ENCODE measurements at places on chromosomes 7 and 10.

GRCh38 chr7:140005754-140006503, 56.8 kb downstream of the PARP12 start:
- no peak for DNase-seq

DNA sequence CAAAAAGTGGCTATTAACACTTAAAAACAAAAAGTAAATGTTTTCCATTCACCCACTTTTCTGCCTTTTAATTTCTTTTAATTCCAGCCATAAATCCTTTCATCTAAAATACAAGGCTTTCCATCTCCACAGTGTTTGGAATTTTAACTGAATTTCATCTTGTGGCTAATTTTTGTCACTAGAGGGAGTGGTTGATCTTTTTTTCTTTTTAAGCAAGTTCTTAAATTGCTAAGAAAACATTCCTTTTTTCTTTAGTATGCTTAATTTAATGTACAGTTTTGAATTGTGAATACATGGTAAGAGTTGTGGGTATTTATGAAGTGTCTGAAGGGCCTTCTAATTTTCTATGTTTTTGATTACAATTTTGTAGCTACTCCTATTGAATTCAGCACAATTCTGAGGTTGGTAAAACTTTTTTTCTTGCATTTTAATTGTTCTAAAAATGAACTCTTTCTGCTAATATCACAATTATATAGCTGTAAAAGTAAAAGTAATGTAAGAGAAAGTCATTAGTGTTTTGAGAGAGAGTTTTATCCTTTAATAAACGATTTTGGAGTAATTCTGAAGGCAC, 54.9 kb upstream of the ANK3 start:
- no peak for DNase-seq

DNA sequence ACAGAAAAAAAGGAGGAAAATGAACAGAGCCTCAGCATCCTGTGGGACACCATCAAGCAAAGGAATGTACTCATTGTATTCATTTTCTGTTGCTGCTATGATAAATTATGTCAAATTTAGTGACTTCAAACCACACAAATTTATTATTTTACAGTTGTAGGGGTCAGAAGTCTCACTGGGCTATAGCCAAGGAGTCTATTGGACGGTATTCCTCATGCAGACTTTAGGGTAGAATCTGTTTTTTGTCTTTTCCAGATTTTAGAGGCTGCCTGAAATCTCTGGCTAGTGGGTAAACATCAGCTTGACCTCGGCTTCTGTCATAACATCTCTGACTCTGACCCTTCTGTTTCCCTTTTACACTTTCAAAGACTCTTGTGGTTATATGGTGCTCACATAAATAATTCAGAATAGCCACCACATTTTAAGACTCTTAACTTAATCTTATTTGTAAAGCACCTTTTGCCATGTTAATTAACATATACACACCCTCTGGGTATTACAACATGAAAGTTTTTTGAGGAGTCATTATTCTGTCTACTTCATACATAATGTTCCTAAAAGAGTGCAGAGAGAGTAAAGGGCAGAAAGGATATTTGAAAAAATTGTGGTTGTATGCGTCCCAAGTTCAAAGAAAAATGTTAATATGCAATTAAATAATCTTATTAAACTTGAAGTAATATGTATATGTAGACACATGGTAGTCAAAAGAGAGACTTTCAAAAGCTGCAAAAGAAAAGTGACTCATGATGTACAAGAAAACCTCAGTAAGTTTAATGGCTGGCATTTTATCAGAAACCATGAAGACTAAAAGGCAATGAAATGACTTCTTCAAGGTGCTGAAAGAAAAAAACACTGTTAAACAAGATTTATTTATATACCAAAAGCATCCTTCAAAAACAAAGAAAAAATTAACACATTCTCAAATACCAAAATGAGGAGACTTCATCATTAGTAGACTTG, 70.8 kb upstream of the MEOX2 start:
- no peak for DNase-seq

DNA sequence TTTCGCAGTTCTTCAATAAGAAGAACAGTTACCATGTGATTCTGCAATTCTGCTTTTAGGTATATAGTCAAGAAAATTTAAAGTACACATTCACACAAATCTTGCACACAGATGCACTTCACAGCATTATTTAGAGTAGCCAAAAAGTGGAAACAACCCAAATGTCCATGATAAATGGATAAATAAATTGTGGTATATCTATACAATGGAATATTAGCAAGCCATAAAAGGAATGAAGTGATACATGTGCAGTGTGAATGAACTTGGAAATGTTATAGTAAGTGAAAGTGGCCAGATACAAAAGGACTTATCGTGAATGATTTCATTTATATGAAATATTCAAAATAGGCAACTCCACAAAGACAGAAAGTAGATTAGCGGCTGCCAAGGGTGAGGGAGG, 109.1 kb downstream of the AGMO start:
- DNase-seq = no peak

DNA sequence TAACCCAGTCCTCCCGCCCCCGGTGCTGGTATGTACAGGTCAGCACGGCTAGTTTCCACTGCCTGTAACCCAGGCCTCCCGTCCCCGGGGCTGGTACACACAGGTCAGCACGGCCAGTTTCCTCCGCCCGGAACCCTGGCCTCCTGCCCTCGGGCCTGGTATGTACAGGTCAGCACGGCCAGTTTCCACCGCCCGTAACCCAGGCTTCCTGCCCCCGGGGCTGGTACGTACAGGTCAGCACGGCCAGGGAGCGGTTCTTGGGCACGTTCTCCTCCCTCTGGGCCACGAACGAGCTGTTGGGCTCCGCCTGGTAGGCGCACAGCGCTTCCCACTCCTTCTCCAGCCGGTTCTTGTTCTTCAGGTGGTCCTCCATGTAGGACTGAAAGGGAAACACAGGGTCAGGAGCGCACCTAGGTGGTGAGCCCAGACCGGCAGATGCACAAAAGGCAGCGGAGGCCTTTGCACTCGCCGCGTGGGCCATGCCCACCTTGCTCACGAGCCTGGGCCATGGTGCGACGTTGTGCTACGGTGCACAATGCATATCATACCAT, 284.4 kb downstream of the DNAJB6 start:
- peak; percentile 34 for DNase-seq

- peak; percentile 57 for DNase-seq
Observed at GRCh38 chr10:119207713-119208552, 562 bp downstream of the GRK5 start.

GRCh38 chr10:86849181-86849894, 92.9 kb downstream of the BMPR1A start:
- no peak for DNase-seq

GRCh38 chr10:61271127-61271780, 181.9 kb downstream of the TMEM26 start:
- no peak for DNase-seq

Data from ureter (tissue), 1 donor.